ENCODE measurements at places on chromosomes 6 and 20. TPM values are rescaled to one million over a fixed set of nuclear protein-coding genes. Genes with fewer than 3 reads are reported as not detected.

TBP gene
- 16.1 TPM for polyA plus RNA-seq

PTCRA gene
- polyA plus RNA-seq = not detected

ARFGAP1 gene
- 60.2 TPM for polyA plus RNA-seq

SLC22A3 gene
- polyA plus RNA-seq = 6.2 TPM

GRCh38 chr20:21430020-21430419, 32.7 kb upstream of the NKX2-4 start:
- no peak for DNase-seq

DNA sequence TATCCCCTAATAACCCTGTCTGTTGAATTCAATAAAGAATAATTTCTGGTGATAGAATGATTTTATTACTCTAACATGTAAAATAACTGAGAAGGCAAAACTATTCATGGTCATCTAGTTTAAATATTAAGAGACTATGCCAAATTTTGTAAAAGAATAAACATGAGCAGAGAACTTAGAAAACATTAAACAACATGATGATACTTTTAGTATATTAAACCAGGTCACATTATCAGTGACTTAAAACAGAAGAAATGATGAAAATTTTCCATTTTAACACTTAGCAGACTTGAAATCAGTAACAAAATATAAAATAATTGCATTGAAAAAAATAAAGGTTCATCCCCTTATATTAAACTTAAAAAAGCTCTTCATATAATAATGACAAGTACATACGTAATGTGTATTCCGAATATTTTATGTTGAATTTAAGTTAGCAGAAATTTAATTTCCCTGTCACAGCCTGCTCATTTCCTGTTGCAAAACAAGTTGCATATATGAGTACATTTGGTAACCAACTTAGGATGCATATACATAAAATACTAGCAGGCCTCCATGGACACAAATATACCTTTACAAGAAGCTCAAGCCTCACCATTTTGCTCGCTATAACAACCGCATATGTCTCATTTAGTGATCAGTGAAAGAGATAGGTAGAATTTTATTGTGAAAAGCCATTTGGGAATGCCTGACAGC, 40.6 kb downstream of the DTNBP1 start:
- no peak for DNase-seq

DNA sequence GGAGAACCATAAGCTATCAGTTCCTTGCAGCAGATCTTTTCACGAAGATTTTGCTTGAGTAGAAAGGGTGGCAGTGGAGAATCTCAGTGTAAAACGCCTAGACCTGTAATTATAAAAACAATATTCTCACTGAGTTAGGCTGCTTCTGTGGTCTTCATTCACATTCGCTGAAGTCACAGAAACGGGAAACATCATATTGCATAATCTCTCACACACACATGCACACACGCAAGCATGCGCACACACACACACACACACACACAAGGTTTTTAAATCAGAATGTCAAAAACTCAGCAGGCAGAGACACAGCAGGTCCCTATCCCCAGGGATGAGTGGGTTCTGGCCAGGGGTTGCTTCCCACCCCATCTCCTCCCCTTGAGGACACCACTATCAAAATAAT, 175.5 kb downstream of the ATXN1 start:
- no peak for DNase-seq

GRCh38 chr20:57053793-57054552, 212.5 kb downstream of the BMP7 start:
- no peak for DNase-seq

GRCh38 chr6:4801491-4802110, 25.4 kb downstream of the CDYL start:
- no peak for DNase-seq

DNA sequence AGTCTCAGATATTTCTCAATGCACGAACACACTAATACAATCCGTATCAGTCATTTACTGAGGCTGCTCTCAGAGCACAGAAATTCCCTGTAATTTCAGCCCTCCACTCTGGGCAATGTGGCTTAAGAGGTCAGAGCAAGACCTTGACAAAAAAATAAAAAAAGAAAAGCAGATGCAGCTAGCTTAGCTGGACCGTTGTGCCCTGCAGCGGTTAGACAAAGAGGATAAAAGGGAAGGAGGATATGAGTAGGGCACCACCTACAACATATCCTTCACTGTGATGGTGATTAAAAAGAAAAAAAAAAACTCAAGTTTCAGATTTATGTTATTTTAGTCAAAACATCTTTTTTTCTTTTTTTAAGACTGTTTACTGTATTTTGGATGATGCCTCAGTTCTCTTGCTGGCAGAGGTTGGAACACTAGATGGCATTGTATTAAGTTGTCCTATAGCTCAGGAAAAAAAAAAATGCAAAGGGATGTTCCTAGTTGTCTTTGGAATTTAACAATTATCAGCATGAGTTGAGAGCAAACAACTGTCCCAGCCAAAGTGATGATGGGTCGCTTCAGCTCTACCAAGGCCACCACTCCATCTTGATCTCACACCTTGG, 59.9 kb downstream of the ANKEF1 start:
- DNase-seq = no peak

- DNase-seq = no peak
These were observed 139.8 kb downstream of the KHDC1L start for GRCh38 chr6:73085443-73085871.

- no peak for DNase-seq
These were observed 35.8 kb upstream of the LGSN start for GRCh38 chr6:63355632-63356031.

Measured in muscle of arm (tissue), 14 donors.